ENCODE measurements at places on chromosomes 7 and 10.

DNA sequence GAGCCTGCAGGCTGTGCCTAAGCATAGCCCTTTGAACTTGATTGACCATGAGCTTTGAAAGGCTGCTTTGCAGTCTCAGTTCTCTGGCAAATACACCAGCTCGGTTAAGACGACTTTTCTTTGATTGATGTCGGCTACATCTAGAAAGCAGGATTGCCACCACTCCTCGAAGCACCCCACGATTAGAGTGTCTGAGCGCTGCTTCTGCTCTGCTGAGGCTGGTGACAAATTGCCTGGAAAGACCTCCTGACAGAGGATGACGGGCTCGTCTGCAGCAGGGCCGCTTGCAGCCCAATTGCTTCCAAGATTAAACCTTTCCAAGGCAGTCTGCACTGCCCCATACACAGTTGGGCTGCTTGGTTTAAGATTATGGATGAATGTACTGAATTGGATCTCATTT is 182.0 kb downstream of the CUX1 start:
- no peak for ATAC-seq

DNA sequence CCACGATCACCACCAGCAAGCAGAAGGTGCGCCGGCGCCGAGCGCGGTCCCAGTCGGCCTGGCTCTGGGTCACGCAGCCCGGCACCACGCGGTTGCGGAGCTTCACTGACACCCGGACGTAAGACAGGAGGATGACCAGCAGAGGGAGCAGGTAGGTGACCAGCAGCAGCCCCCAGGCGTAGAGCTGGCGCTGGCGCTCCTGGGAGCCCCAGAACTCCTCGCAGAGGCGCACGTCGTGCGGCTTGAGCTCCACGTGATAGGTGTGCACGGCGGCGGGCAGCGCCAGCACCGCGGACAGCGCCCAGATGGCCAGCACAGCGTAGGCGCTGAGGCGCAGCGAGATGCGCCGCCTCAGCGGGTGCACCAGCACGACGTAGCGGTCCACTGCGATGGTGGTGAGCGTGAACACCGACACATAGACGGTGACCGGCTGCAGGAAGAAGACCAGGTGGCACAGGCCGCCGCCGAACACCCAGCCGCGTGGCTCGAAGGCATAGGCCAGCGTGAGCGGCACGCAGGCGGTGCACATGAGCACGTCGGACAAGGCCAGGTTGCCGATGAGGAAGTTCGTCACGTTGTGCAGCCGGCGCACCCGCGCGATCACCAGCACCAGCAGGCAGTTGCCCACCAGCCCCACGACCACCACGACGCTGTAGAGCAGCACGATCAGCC is 920 bp downstream of the PRLHR start:
- ATAC-seq, result peak; percentile 87

DNA sequence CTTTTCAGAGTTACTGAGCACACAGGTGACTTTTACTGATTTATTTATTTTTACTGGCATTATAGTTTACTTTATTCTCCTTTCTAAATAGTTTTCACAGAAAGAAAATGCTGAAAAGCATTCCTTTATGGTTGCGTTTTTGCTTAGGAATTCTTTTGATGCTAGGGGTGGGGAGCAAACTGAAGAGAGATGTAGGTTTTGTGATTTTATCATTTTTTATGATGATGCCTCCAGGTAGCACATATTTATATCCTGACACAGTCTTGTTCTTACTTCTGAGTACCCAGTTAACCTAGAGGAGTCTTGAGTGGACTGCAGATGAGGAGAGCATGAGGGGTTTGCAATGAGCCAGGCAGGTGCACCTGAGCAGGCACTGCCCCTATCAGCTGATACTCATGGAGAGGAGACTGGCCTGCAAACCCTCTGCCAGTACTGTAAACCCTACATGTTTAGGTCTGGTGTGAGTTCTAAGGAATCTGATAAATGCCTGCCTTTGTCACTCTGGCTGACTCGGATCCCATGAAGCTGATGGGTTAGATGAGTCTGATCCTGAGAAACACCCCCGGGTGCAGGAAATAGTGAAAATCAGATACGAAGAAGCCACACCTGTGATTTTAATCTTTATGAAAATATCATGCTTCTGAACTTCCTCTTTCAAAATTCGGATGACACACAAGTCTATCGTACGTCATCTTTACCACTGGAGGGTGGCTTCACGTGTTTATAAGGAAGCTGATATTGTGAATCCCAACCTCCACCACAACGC is 302.9 kb downstream of the WDR37 start:
- ATAC-seq, result no peak

GRCh38 chr7:156282816-156283215 is 357.8 kb upstream of the RNF32 start:
- ATAC-seq, result no peak

DNA sequence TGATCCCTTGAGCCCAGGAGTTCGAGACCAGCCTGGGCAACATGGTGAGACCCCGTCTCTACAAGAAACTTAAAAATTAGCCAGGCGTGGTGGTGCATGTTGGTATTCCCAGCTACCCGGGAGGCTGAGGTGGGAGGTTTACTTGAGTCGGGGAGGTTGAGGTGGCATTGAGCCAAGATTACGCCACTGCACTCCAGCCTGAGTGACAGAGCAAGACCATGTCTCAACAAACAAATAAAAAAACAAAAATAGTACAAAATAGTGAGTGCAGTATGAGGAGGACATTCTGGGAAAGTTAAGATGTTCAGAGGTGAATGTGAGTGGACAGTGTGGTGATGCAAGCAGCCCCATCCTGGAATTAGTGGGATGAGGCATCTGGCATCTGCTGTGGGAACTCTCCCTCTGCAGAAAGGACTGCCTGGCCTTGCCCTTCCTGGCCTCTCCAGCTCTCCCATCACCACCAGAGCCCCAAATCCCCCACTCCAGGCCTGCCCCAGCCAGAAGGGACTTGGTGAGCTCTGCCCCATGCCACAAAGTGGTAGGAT is 96.6 kb upstream of the PARD3 start:
- ATAC-seq, result no peak

DNA sequence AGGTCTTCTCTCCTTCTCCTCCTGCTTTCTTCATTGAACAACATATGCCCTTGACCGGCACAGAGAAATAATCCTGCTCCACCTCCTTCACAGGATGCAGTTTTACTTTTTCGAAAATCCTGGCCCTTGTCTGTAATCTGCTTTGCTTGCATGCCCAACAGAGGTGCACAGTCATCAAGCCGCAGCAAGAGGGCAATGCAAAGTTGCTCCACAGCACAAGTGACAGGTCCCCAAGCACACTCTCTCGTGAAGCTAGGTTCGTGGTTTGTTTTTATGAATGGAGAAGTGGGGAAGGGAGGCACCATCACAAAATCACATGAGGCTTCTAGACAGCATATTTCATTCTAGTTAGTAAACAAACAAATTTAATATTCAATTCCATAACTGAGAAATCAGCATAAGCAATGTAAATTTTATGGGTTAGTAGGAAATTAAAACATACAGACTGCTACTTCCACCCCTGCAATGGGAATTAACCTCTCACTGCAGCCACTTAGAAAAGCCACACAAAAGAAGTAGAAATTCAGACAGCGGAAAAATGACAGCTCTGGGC is 178.8 kb downstream of the TPK1 start:
- ATAC-seq, result peak; percentile 93

DNA sequence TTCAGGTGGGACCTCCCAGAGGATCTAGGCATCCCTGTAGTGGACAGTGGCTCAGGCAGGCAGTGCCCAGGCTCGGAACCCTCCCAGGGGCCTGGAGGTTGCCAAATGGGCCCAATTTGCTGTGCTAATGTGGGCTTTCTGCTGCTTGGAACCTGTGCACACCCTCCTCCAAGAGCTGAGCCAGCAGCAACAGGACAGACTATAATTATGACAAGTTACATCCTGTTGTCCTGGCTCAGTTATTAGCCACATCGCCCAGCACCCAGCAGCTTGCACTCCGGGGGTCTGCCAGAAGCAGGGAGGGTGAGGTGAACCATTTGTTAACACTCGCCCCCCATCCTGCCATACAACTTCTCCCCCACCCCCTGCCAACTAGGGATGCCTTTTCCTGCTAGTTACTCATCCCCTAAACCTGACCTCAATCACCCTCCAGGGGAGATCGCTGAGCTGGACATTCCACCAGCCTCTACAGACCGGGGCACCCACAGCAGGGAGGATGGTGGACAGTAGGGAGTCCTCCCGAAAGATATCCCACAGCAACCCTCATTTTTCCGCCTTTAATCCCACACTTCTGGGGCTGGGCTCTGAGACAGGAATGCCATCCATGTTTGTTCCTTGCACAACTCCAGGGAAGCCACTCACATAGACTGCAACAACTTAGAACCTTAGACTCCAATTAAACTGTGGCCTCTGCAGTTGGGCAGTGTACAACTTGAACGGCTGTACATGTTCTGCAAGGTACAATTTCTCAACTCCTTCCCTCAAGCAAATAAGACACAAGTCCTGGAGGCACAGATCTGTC is 7.9 kb upstream of the MYL10 start:
- no peak for ATAC-seq

DNA sequence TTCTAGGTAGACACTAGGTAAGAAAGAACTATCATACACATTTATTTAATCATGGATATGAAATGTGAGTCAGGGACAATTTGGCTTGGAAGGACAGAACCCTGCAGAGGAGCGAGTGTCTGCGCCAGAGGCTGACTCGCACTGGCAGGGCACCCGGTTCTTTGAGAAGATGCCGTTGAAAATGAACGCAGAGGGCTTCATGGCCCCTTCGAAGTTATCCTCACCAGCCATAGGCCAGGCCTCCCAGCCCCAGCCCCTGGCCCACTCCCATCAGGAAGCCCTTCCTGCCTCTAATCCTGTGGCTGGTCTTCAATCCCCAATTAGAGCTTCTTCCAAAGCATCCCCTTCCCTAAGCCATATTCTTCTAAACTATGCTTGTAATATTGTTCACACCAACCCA is 239.8 kb downstream of the TCERG1L start:
- no peak for ATAC-seq

- no peak for ATAC-seq
These were observed 8.8 kb downstream of the CDHR3 start for GRCh38 chr7:105971845-105972244.

DNA sequence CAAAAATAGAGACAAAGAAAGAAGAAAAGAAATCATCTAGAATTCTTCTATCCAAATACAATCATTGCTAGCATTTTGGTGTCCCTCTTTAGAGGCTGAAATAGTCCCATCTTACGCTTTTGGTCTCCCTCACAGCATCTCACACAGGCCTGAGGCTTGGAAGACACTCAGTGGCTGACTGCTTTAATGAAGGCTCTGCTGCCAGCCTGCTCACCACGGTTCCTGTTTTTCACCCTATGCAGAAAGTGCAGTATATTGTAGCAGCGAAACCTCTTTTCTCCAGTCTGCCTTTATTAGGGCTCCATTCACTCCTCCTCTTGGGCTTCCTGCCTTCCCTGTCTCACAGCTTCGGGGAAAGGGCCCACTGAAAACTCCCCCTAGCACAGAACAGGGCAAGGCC is 102.2 kb downstream of the JCAD start:
- ATAC-seq, result no peak

GRCh38 chr10:14579405-14579804 is 195.3 kb downstream of the FAM107B start:
- no peak for ATAC-seq

- no peak for ATAC-seq
These were observed 16.7 kb upstream of the FZD1 start for GRCh38 chr7:91247500-91247899.

- no peak for ATAC-seq
These were observed 23.1 kb downstream of the MAGI2 start for GRCh38 chr7:79430391-79430790.

DNA sequence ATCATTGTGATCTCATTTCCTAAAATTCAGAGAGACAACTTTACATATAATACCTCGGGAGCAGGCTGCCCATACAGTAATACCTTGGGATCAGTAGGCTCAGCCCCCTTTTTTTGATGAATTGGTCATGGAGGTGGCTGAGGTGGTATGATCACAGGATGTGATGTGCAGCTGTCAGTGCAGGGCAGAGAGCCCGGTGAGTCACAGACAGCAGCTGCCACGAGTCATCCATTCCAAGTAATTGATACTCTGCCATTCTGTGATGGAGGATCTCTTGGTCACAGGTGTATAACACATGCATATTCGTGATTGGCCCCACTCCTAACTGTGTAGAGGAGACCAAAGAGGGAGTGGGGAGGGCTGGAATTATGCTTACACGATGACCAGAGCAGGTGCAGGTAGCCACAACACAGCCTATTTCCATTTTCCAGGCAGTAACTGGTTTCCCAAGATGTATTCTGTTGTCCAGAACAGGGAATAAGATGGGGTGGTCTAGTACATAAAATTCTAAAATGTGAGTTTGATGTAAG is 14.1 kb downstream of the NRCAM start:
- peak; percentile 50 for ATAC-seq

DNA sequence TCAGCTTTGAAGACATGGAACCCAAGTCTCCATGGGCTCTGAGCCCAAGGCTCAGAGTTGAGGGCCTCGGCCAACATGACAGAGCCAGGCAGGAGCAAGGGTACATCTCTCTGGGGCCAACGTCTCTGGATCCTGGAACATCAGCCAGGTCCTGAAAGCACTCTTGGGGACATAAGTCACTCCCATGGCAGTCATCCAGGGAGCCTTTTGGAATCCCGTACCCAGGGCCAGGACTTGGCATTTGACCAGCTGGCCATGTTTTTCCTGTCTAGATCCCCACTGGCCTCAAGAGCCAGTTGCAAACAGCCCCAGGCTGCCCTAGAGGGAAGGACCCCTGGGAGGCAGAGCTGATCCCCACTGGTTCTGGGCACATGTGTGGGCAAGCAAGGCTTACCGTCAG is 4.3 kb upstream of the CXCL12 start:
- ATAC-seq, result no peak

DNA sequence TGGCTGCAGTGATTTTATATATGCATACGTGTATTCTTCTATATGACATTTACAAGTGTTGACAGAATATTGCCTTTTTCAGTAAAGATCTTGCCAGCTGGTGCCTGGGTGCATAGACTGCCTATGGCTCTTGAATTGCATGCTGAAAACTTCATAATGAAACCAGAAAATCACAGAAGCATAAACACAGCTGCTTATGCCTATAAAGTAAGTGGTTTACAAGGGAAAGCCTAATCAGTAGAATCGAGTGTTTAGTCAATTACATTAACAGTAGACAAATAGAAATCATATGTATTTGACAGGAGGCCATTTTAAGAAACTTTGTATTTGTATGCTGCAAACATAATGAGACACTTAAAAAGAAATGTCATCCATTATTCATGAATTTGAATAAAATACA is 82.5 kb downstream of the TMEM168 start:
- no peak for ATAC-seq

DNA sequence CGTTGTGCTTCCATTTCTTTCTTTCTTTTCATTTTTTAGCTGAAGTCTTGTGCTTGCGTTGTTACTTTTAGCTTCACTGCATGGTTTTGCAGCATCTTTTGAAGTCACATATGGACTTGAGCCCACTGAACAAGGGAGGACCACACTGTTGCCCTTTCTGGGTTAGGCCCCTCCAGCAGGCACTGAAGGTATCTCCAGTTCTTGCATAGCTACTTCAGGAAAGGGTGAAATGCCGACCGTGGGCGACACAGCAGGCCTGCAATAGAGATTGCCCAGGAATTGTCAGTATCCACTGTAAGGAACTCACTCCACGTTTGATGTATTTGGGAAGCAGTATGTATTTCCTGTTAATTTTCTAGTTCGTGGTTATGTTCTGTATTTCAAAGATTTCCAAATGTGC is 85.1 kb downstream of the WDR37 start:
- no peak for ATAC-seq
